ENCODE measurements at places on chromosomes 3 and 15.

DNA sequence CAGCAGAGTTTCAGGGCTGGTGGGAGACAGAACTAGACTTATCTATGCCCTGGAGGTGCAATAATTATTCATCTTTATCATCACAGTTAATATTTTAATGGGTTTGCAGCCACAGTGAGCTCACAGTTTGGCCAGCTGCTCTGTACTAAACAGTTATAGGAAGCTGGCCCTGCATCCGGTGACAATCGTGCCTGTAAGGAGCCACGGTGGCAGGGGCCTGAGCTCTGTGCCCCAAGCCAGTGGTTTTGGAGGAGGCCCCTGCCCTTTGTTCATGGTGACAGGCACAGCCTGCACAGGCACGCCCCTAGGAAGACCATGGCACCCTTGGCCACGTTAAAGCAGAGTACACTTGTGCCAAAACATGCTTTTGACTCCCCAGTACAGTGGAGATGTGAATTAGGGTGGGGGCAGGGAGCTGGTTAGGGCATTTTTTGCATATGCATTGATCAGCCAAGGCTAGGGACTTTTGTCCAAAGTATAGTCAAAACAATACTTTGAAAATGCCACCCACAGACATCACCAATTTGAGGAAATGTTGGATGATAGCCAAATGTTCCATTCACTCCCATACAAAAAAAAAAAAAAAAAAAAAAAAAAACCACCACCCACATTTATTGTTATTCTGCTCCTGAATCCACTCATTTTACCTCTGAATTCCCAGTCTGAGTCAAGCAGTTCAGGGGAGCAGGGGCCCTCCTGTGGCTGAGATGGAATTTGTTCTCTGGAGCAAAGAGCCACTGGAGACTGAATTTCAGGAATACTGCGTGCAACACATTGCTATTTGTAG lies 3.4 kb upstream of the RFTN1 start:
- no peak for DNase-seq

GRCh38 chr15:69509131-69509530 lies 56.5 kb downstream of the RPLP1 start:
- no peak for DNase-seq

DNA sequence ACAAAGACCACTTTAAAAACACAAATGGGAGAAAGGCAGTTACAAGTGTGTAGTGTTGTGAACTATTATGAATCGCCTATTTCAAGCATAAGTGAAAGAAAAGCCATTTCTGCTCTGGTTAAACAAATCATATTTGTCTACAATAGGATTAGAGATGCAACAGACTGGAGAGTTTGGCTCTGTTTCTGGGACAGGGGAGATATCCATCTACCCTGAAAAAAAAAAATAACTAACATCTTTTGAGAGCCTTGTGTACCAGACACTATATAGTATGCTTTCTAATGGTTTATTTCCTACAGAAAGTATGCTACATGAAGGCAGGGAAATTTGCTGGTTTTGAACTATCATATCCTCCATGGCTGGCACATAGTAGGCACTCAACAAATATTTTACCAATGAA lies 106.7 kb upstream of the FHIT start:
- no peak for DNase-seq

DNA sequence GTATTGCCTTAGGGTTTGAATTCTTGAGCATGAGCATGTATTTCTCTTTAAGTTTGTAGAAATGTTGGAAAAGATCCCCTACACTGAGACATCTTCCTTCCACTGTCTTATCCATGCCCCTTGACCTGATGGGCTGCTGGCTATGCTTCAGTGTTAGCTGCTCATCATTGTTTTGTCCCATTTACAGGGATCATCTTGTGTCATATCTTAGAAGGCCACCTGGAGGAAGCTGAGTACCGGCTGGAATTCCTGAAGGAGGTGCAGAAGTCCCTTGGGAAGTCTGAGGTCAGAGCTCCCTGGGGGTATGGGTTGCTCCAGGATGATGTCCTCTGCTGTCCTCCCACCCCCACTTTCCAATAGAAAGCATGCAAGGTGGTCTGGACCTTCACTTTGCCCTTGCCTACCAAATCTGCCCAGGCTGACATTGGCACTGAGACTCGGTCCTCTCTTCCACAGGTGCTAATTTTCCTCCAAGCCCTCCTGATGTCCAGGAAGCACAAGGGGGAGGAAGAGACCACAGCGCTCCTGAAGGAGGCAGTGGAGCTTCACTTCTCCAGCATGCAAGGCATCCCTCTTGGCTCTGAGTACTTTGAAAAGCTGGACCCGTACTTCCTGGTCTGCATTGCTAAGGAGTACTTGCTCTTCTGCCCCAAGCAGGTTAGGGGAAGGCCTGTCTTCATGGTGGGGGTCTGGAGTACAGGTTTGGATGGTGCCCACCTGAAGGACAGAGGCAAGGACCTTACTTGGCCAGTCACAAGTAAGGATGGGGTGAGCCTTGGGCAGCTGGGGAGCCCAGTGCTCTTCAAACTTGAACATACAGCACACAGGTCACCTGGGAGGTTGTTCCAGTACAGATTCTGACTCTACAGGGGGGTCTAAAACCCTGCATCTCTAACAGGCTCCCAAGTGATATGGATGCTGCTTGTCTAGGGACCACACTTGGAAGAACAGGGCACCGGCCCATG lies 17.7 kb downstream of the TTC21A start:
- no peak for DNase-seq

- DNase-seq, result peak; percentile 34
Measured at GRCh38 chr15:72306211-72306785, 13.7 kb downstream of the CELF6 start.
